ENCODE measurements at places on chromosomes 11 and 22. TPM values are rescaled to one million over a fixed set of nuclear protein-coding genes. Genes with fewer than 3 reads are reported as not detected.

Gene OR8H3
- total RNA-seq, result not detected

DNA sequence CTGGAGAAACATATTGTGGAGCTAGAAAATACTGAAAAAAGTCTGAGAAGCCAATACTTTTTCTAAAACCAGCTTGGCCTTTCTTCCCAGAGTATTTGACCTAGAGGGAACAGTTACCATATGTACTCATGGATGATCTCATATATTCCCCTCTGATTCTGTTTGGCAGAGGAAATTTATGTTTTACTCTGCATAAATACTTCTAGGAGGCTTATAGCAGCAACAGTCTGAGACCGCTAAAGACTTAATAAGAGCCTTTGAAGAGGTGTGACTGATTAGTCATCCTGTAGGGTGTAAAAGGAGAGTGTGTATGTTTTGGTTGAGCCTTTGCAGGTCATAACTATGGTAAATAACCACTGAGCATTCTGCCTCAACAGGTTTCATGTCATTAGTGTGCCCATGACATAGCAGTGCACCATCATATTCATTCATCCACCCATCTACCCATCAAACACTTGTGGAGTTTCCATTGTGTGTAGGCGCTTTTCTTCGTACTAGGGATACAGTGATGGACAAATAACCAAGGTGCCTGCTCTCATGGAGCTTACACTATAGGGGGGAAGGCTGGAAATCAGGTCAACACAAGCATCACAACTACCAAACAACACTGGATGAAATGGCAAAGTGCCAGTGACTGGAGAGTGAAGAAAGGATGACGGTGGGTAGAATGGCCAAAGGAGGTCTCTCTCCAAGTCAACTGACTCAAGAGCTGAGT is 44.5 kb downstream of the TRAF6 start:
- DNase-seq, result no peak

Gene GRAP2
- total RNA-seq, result 0.42 TPM

Gene PATE4
- not detected for total RNA-seq

- no peak for DNase-seq
These were observed 4.5 kb upstream of the PLAAT4 start for GRCh38 chr11:63532117-63532516.

Data from HCT116 (cell line).